K562 (cell line): ENCODE measurements at places on chromosomes 2 and 18.

- DNase-seq, result no peak
These were observed 76.2 kb upstream of the TWIST2 start for GRCh38 chr2:238771639-238772038.

GRCh38 chr2:172782506-172783164, 47.0 kb downstream of the RAPGEF4 start:
- no peak for DNase-seq

DNA sequence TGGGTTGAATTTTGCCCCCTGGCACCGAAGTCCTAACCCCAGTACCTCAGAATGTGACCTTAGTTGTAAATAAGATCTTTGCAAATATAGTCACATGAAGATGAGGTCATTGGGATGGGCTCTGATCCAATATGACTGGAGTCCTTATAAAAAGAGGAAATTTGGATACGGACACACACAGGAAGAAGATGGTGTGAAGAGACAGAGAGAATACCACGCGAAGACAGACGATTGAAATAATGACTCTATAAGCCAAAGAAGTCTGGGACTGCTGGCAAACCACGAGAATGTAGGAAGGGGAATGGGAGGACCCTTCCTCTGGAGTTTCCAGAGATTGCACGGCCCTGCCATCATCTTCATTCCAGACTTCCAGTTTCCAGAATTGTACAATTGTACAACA, 98.6 kb downstream of the CPO start:
- DNase-seq, result no peak

- no peak for DNase-seq
These were observed 14.4 kb upstream of the TMEM131 start for GRCh38 chr2:98009887-98010760.

GRCh38 chr2:10332402-10333246, 29.9 kb downstream of the HPCAL1 start:
- DNase-seq, result peak; percentile 61

DNA sequence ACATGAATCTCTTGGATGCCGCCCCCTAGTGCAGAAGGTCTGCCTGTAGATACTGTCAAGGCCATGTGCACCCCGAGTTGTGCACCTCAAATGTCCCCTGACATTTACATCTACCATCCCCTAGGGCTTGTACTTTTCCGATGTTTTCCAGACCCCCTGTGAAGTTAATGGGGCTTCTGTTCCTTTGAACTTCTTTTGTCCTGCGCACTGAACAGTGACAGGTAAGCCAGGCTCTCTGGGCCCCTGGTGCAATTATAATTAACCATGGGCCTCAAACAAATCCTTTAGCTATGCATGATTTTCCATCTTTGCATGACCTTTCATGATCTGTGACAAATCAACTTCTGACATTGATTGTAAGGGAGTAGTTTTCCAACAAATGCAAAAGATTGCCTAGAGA, 158.4 kb downstream of the FHOD3 start:
- DNase-seq, result no peak

GRCh38 chr2:44016282-44016681, 20.5 kb upstream of the LRPPRC start:
- DNase-seq, result peak; percentile 37

- DNase-seq, result no peak
These were observed 76.3 kb downstream of the MTCL1 start for GRCh38 chr18:8781671-8782070.

GRCh38 chr18:77559274-77559910, 309.7 kb downstream of the GALR1 start:
- DNase-seq, result no peak

DNA sequence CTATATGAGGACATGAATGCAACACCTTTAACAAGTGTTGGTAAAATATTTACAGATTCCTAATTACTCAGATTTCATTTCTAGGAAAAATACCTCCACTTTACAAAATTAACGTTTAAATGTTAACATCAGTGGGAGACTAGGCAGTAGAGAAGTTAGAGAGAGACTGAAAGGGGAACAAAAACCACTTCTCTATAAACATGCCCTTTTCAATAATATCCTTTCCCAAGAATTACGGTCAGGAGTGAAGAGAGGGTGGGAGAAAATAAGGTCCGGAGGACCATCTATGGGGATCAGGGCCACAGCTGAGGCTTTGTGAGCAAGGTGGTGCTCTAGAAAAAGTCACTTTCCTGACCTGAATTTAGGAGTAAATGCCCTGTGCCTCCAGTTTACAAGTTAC, 65.3 kb upstream of the WIPF1 start:
- no peak for DNase-seq

DNA sequence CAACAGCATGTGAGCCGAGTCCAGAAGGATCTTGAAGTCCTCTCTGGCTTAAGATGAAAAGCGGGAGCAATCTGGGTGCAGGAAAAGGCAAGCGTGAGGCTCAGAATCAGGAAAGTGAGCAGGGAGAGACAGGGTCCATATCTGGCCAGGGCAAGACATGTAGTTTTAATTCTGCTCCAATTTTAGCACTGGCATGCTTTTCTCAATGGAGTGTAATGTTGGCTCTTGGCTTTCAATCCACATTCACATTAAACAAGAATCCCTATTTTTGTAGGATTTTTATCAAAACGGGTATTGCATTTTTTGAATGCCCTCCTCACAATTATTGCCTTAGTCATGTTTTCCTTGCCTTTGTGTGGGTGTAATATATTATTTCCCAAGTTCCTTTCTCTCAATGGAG, 6.0 kb downstream of the SPATA3 start:
- no peak for DNase-seq

DNA sequence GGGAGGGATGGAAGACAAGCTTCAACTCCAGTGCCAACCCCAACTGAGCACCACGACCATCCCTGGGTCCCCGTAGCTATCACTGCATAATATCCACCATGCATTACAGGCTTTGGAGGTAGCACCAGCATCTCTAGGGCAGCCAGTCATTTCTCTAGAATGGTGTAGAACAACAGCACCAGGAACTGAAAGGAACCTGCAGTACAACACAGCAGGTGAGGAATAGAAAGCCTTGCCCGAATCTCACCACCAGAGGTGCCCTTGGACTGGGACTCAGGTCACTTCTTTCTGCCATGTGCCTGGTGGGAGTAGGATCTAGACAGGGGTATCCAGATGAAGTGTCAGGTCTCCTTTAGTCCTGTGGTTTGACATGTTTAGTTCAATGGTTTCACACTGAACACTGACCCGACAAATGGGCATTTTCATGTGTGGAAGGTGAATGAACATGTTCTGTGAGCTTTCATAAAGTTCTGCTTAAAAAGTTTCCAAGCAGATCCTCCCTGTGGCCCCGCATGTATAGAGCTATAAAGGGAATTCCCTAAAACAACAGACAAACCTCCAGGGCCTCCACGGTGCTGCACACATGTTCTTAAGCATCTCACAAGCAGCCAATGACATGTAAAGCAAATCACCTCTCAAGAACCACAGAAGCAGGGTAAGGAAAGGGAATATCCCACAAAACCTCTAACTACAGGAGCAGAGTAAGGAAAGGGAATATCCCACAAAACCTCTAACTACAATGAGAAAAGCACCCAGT, 208.3 kb downstream of the AFF3 start:
- no peak for DNase-seq

GRCh38 chr2:40101131-40101575, 322.1 kb upstream of the THUMPD2 start:
- DNase-seq, result no peak

GRCh38 chr2:70889716-70890037, 46.0 kb upstream of the ATP6V1B1 start:
- no peak for DNase-seq

DNA sequence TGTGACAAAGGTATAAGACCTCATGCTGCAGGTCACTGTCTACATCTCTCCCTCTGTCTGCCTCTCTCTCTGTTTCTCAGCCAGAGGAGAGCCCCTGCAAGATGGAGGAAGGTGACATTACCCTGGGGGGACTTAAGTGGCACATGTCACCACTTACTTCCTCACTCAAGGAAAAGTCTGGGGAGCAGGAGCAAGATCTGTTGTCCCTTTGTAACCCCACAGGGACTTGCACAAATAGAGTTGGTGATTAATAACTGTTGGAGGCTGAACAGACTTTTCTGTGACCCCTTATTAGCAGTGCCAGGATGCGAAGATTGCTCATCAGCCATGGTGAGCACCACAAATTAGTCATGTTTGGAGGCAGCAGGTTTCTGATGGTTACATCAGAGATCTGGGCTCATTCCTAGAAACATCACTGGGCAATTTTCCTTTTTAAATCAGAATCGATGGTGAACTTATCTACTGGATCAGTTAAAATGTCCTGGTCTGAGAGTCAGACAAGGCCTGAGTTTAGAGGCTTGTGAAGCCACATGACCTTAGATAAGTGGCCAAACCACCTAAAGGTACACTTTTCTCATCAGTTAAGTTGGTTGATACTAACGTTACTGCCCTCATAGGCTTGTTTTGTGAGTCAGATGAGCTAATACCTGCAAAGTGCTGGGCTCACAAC, 81.2 kb upstream of the LTBP1 start:
- DNase-seq, result no peak

DNA sequence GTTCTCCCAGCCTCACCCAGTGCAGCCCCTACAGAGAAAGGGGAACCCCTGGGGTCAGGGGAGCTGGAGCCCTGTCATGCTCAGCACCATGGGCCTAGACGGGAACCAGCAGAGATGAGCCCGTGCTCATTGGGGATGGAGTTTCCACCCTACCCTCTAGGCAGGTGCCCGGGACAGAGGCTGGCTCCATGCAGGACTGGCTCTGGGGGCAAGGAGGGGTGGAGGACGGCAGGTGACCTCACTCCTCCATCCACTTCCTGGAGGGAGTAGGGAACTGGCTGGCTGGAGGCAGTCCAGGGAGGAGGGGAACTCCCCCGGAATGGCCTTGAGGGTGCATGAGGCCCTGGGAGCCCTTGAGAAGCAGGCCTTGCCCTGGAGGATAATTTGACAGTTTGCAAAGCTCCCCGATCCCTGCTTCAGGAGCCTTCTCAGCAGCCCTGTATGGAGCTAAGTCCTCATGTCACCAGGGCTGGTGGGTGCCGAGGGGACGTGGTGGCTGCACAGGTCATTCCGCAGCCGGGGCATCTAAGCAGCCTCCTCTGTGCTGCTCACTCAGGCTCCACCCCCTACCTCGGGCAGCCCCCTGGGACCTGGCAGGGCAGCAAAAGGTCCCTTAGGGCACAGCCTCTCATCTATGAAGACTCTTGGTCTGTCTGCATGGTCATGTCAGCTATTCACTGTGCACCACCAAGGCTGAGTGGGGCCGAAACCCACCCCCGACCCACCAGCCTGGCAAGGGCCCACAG, 2.1 kb downstream of the NEURL3 start:
- DNase-seq, result no peak

- no peak for DNase-seq
These were observed 14.4 kb downstream of the MTERF4 start for GRCh38 chr2:241087420-241088268.

GRCh38 chr2:127650041-127650784, 4.3 kb downstream of the GPR17 start:
- no peak for DNase-seq

- DNase-seq, result no peak
These were observed 542.2 kb downstream of the XIRP2 start for GRCh38 chr2:167430447-167430846.

DNA sequence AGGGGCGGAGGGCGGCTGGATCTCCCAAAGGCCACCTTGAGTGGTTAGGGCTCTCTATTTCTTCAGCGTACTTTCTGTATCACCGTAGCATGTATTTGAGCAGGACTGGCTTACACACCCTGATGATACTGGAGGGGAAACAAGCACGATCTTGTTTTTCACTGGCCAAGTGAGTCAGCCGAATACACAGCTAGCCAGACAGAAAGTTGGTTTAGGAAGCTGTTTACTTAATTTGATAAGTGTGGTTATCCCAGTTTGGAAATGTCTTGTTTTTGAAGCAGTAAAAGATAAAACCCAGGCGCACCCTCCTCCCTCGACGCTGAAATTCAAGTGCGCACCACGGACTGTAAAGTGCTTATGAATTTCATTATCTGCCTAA, 582 bp downstream of the RIOK3 start:
- no peak for DNase-seq

DNA sequence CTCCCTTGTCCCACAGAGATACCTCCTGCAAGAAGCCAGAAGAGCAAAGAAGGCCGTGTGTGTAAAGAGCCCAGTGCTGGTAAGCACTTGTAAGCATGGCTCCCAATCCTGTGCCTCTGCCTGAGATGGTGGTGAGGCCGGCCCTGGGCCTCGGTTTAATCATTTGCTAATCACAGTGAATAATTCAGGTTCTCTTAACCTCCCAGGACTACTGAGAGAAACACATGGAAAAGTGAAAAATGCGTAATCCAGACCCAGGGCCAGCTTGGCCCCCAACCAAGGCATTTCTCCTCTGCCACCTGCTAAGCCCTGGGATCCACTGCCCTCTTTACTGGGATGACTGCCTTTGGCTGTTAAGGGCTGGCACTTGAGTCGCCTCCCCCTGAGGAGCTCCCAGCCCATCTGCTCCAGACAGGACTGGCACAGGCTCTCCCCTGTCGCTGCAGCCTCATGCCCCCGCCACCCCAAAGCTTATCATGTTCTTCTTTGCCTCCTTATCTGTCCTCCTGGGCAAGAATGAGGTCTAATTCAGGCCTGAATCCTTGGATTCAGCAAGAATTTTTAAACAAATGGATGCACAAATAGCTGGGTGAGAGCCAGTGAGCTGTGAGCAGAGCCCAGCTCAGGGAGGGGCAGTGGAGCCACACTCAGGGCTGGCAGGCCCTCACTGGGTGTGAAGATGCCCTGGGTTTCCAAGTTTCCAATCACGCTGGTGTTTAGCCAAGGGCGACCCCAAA, 193.9 kb upstream of the HS6ST1 start:
- no peak for DNase-seq
